ENCODE measurements at places on chromosomes 2 and 18.

DNA sequence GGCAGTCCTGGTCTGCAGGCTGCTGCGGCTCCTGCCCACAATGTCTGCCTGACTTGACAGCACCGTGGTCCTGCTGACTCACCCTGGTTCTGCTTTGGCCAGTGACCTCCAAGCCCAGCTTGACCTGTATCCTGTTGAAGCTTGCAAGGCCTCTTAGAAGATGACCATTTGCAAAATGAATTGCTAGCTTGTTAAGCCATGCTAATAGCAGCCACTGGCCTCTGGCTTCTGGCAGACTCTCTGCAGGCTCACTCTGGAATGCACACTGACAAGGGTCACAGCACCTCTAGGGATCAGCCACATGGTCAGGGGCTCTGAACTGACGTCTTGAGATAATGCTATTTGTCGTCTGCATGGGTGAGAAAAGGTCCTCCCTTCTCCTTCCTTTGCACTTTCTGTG lies 25.9 kb downstream of the CNGA3 start:
- no peak for DNase-seq

GRCh38 chr2:168254158-168254935 lies 7.0 kb upstream of the STK39 start:
- DNase-seq, result no peak

DNA sequence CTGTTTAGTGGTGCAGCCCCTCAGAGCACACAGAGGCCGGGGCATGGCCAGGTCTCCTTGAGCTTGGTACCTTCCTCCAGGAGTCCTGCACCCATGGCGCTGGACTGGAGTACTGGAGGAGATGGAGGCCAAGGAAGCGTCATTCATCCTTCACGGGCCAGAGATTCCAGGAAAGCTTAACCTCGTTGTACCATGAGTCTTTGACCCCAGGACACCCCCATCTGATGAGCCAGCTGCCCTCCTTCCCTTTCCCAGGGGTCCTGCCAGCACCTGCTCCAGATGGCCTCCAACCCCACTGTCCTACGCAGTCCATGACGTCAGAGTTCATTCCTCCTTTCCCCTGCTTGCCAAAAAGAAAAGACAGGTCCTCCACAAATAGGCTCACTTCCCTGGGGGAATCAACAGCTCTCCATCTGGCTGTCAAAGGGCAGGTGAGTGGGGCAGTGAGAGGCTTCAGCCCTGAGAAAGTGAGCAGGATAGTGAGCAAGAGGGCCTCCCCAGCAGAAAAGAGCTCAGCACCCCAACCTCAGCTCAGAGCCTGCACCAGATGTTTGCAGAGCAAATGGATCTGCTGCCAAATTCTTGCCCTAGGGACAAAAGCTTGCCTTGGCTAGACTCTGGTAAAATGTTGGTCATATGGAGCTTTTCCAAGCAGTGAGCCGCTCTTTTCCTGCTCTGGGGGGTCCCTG lies 4.5 kb upstream of the NPPC start:
- DNase-seq, result no peak

- no peak for DNase-seq
Measured at GRCh38 chr2:174752403-174753037, 11.8 kb downstream of the CHRNA1 start.

- no peak for DNase-seq
Measured at GRCh38 chr2:39494784-39495251, 57.7 kb upstream of the MAP4K3 start.

DNA sequence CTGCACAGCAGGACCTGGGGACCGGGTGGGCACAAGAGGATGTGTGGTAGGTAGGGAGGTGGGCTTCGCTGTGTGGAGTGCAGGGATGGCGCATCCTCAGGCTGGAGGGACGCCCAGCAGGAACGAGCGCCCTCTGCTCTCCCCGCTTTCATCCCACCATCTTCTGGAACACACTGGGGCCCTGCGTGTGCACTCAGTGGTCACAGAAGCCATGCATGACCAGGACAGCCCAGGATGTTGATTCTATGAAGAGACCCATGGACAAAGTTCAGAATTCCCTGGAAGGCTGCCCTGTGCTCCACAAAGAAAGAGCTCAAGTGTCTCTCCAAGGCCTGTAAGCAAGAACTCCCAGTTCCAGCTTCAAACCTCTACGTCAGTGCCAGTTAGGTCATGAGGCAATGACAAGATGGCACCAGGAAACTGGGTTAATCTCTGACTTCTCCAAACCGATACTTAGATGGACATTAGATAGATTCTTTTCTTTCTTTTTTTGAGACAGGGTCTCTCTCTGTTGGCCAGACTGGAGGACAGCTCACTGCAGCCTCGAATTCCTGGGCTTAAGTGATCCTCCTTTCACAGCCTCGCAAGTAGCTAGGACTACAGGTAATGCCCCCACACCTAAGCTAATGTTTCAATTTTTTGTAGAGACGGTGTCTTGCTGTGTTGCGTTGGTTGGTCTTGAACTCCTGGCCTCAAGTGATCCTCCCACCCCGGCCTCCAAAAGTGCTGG lies 3.4 kb downstream of the SLC66A2 start:
- peak; percentile 26 for DNase-seq

- DNase-seq, result no peak
Measured at GRCh38 chr2:52429740-52430139, 1337.9 kb upstream of the CHAC2 start.

- DNase-seq, result no peak
Measured at GRCh38 chr2:74290066-74290465, 53.1 kb downstream of the SLC4A5 start.

- DNase-seq, result no peak
Measured at GRCh38 chr2:45342-46130, 769 bp downstream of the FAM110C start.

- no peak for DNase-seq
Measured at GRCh38 chr2:65691816-65692215, 259.4 kb upstream of the SPRED2 start.

GRCh38 chr2:60394463-60394862 lies 159.0 kb downstream of the BCL11A start:
- no peak for DNase-seq

- DNase-seq, result no peak
Measured at GRCh38 chr2:220191031-220191430, 563.6 kb downstream of the SLC4A3 start.

DNA sequence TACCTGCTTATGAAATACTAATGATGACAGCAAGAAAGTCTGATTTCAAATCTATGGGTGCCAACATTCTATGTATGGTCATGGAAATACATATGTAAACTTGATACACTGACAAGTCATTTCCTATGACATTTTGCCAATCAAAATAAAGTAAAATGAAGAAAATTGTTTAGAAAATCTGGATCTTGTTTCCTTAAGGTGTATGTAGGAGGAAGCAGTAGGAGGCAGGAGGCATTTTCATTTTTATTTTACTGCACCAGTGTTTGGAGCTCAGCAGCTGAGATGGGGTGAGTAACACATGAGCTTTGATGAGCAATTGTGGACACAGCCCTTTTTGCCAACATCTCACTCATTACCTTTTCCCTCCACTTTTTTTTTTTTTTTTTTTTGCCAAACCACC lies 167.0 kb downstream of the AFF3 start:
- DNase-seq, result no peak

DNA sequence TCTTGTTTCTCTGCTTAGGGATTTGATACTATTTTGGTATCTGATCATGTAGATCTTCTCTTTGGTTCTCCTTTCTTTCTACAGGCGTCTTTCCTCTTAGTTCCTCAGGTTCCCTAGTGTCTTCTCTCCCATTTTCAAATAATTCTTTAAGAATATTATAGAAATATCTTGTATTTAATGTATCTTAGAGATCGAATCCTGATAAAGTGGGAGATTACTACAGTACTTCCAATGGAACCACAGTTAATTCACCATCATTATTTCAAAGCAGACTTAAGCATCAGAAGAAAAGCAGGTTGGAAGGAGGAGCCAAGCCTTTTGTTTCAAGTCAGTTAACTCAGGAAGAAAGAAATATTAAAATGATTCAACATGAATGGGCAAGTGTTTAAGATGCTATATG lies 1.1 kb upstream of the CHN1 start:
- DNase-seq, result no peak

DNA sequence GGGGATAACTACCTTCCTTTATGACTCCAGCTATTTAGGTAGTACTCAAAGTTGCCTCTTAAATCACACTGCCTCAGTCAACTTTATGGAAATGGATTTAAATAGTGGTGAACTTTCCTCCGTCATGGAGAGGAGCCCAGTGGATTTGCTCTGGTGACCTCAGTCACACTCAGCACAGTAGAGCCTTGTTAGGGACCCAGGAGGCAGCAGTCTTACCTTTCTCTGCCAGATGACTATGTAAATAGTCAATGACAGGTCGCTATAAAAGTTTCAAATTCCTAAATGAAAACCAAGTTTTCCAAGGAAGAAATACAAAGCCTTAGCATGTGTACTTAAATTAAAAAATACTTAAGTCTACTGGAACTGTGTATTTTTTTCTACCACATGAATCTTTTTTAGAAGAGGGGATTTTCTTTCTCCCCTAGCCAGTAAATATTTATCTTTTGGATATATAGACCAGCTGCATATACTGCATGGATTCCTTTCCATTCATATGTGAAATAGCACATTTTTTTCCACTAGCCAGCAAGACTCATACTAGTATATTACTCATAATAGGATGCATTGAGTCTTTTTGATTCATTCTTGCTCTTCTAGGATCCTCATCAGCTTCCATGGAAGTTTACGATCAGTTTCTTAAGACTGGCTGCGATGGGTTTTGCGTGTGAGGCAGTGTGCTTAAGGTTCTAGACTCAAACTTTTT lies 147.1 kb downstream of the FMNL2 start:
- DNase-seq, result no peak
